Stimulated activated naive CD8-positive, alpha-beta T cell treated with anti-CD3 and anti-CD28 coated beads, Interleukin-15, Interleukin-2, amounts not matched to agents 100 U/mL and 50 U/mL, for 24 hours (primary cell): ENCODE measurements at places on chromosomes 1 and 21.

GRCh38 chr1:5566924-5567323 lies 425.3 kb downstream of the NPHP4 start:
- no peak for DNase-seq

DNA sequence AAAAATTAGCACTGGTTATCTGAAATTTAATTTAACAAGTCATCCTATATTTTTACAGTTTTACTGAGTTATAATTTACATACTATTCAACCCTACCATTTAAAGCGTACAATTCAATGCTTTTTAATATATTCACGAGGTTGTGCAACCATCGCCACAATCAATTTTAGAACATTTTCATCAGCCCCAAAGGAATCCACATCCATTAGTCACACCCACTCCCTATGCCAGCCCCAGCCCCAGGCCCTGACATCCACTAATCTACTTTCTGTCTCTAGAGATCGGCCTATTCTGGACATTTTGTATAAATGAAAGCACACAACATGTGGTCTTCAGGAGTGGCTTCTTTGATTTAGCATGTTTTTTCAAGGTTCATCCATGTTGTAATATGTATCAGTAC lies 134.7 kb downstream of the PSMG1 start:
- DNase-seq, result no peak

GRCh38 chr1:78833491-78833890 lies 173.0 kb downstream of the ADGRL4 start:
- no peak for DNase-seq

DNA sequence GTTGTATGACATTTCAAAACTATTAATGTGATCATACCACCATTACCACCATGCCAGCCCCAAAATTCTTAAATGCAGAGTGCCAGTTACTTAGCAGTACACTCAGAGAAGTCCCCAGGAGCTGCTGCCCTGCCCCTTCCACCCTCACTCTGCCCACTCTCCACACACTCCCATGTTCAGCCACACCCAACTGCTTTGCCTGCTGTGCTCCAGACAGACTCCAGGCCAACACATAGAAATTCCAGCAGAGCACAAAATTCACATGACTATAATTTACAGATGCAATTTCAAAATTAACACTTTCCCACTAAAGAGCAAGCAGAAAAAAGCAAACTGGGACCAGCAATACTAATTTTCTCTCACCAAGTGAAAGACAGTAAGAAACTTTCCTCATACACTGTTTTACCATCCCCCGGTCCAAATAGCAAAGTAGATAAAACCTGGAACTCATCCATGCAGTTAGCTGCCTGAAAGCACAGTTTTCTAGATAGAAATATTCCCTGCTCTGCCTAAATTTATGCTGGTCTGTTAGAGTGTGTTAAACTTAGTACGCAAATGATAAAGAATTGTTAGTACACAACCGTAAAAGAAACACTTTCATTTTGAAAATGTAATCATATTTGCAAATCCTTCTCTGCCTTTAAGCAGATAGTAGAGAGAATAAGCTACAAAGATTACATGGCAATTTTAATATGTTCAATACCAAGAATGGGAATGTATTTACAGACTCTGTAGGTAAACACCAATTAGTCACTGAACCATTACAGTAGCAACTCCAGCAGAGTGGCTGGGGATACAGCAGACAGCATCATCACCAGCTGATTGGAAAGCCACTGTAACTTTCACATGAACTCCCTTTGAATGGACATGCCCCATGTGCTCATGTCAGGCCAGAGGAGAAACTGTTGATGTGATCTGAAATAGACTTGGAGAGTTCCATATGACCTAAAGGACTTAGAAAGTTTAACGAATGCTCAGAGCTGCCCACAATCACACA lies 176.5 kb downstream of the VAV3 start:
- DNase-seq, result no peak

DNA sequence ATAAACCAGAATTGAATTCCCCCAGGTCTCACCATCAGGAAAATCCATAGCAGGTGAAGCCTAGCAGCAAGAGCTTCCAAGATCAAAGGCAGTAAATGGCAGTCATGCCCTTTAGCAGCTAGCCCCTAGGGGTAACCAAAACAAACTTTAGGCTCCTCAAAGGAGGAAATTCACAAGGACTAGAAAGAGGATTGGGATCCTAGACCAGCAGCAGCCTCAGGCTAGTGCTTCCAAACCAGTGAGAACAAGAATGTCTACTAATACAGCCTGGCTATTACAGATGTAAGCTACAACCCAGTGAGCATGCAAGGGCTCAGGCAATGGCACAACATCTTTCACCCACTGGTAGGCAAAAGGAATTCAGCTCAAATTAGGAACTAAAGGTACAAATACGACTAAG lies 11.1 kb upstream of the RIMKLA start:
- no peak for DNase-seq

- DNase-seq, result peak; percentile 59
These were observed 673 bp downstream of the PIK3C2B start for GRCh38 chr1:204493984-204494280.

- no peak for DNase-seq
These were observed 128.4 kb downstream of the RGS21 start for GRCh38 chr1:192445241-192445640.
